ENCODE measurements at places on chromosomes 3 and 15.
A peak's percentile ranks its signal among the peaks of the same experiment; 100 is the strongest.

DNA sequence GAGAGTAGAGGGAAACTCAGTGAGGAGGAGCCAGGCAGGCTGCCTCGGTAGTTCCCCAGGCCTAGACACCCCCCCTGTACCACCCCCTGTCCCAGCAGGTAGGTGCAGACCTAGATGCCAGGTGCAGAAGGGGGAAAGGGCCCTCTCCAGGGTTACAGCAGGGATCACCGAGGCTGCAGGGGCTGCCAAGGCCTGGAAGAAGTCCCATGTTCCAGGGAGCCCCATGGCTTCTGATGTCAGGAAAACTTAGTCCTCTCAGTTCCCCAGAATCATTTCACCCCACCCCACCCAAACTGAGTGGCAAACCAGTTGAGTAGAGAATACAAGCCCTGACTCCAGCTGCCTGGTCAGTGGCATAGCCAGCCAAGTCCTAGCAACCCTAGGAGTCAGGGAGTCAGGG is 7.4 kb upstream of the SEMA3B start:
- DNase-seq = no peak

GRCh38 chr3:24713516-24713915 is 218.9 kb upstream of the THRB start:
- no peak for DNase-seq

DNA sequence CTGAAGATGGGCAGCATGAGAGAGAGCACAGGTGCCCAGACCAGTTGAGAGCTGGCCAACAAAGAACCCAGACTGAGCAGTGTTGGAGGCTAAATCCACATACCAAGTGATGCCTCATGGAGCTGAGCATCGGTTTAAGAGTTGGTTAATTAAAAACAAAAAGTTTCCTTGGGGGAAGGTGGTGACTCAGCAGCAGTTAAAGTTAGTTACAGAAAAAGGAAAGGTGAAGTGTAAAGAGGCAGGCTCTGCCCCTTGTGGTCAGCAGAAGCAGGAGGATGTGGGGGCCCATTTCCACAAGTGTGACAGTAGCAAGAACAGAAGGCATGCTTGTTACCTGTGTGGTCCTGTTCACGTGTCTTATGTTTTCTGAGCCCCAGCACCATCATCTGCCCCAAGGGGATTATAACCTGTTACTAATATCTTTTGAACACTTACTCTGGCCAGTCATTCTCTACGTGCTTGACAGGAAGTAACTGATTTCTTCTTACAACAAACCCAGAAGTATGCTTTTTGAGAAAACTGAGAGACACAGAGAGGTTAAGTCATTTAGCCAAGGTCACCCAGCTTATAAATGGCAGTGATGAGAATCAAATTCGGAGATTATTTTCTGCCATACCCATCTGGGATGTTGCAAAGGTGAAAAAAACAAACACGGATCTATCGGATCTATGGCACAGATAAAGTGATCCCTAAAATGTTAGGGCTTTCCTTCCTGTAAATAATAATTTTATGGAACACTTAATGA is 91.0 kb downstream of the EPHB1 start:
- no peak for DNase-seq

- DNase-seq = no peak
Measured at GRCh38 chr3:38205472-38205805, 40.1 kb downstream of the OXSR1 start.

DNA sequence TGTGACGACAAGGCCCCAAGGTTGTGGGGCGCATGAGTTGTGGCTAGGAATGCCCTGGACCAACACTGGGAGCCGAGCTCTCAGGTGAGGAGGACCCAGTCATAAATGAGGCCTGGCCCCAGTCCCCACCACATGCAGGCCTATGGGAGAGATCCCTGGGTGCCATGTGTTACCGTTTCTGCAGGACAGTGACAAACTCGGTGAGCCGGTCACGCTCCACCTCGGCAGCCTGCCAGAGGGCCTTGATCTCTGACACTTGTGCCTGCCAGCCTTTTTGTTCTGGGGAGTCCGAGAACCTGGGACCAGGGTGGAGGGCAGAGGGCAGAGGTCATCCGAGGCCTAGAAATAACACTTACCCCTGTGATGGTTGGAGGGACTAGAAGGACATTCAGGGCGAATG is 27.7 kb upstream of the HHATL start:
- no peak for DNase-seq

GRCh38 chr15:55652909-55653495 is 64.9 kb upstream of the PYGO1 start:
- DNase-seq = no peak

DNA sequence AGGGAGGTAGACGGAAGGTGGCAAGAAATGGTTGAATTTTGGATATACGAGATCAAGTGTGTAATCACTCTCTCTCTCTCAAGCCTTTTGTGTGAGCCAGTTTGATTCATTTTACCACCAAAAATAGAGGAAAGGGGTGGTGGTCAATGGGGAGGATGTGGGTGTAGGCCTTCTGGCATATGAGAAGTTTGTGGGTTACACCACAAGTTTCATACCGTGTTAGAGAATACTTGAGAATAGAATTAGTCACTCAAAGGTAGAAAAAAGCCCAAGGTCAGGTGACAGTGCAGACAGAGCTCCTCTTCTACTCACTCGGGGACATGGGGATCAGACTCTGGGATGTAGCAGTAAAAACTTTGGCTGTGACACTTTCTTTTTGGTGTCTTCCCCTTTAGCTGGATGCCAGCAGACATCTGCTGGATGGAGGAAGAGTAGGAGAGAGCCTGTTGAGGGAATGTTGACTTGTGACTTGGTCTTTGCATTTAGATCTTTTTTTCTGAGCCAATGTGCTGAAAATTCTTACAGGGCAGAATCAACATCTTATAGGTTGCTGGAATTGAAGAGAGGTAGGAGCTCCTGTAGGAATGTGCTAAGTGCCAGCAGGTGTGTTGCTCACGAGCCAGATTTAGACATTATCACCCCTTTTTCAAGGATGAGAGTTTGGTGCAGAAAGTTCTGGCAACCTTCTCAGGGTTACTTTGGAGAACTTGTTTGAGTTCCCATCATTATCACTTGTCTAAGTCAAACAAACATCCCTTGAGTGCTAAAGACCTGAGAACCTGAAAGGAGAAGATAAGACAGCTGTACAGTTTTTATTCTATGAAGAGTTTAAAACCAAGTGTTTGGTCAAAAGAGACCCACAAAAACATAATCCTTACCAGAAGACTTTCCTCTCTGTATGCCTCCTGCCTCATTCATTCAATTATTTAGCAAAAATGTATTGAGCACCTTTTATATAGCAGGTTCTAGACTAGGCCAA is 43.9 kb upstream of the RYK start:
- DNase-seq = no peak

DNA sequence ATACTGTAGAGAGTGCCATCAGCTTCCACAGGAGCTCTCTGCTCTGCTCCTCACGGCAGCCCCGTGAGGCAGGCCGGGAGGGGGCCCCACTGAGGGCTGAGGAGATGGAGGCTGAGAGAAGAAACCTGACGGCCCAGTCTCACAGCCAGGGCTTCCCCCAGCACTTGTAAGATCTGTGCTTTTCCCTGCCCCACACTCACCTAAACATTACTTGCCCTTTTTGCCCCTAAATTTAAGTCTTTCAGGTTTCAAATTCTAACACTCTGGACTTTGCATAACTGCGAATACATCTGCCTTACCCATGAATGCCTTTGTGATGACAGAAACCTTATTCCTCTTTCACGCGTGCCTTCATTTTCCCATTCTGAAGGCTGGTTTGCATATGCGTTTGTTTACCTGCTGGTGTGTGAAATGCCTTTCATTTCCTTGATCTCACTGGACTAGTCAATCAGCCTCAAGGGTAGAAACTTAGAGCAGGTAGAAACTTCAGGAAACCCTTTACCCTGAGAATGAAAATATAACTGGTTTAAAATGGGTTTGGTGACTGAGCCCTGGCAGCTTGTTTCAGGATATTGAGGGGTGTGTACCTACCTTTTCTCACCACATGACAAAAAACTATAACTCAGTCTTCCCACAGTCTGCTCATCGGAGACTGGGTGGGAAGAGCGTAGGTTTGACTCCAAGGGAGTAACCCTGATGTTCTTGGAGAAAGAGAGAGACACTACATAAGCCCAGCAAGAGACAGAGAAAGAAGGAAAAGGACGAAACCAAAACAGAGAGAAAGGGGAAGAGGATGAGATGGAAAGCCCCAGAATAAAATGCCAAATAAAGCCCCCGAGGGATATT is 20.1 kb downstream of the SLC12A8 start:
- no peak for DNase-seq

- no peak for DNase-seq
Measured at GRCh38 chr3:87167628-87168456, 59.3 kb upstream of the CHMP2B start.

DNA sequence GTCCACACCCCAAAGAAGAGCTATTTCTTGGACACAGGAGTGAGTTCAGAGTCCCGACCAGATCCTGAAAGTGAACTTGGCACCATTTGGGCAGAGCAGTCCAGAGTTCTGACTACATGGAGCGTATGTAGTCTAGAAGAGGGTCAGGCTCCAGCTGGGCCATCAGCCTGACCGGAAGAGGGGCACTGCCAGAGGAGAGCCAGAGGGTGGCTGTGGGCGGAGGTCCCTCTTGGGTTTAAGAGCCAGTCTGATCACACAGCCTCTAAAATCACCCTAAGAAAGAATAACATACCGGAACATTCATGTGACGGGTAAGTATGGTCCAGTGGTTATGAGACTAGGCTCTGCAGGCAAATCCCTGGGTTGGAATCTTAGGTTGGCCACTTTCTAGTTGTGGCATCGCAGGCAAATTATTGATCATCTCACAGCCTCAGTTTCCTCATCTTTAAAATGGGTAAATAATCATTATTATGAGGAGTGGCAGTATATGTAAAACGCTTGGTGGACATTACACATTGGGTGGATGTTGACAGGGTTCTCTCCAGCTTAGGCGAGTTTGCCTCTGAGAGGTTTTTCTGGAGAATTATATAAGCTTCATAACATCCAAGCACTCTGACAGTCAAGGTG is 2.1 kb upstream of the RAP2B start:
- no peak for DNase-seq

- DNase-seq = no peak
Measured at GRCh38 chr15:72222393-72222792, 8.6 kb downstream of the PKM start.

DNA sequence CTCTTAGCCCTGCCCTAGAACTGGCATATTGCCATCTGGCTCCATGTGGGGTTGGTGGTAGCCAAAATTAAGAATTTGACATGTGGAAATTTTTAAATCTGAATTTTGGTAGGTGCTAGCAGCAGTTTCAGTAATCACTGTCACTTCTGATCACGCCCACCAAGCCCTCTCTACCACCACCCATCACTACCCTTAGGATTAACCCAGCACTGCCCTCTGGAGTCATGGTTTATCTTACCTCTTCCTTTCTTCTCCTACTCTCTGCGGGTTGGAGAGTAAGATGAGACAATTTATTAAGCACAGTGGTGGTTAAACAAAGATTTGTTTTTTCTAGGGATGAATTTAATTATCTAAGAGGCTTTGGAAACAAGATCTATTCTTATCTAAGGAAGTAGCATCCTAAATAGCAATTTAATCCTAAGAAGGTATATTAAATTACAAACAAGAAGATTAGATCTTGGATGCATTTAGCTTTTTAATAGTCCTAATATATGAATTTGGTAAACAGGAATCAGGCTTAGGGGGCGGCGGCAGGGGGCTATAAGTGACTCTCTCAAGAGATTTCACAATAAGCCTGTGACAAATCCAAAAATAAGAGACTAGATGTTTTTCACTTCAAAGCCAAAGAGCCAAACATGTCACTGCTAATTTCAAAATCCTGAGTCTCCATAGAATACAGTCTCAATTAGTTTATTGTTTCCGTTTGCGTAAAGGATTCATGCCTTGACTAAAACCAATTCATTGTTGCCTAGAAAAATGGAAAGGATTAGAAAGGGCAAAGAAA is 498.4 kb upstream of the UBE2E2 start:
- DNase-seq = no peak

DNA sequence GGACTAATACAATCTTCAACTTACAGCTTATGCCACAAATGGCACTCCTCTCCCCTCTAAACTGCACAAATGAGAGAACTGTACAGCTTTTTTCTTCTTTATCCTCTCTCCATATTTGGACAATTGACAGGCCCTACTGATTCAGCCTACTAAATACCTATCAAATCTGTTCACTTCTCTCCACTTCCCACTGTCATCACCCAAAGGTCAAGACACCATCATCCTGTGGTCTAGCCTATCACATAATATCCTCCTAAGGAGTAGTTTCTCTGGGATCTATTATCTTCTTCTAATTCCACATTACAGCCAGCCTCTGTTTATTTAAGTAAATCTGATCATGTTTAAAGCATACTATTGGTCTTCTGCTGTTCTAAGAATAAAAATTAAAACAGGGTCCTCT is 33.0 kb upstream of the SLC12A8 start:
- no peak for DNase-seq

DNA sequence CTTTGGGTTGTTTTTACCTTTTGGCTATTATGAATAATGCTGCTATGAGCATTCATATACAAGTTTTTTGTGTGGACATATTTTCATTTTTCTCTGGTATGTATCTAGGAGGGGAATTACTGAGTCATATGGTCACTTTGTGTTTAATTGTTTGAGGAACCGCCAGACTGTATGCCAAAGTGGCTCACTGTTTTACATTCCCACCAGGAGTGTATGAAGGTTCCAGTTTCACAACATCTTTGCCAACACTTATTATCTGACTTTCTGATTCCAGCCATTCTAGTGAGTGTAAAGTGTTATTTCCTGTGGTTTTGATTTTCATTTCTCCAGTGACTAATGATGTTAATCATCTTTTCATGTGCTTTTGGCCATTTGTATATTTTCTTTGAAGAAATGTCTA is 51.8 kb downstream of the CMTM7 start:
- DNase-seq = no peak

GRCh38 chr15:95994418-95994817 is 336.1 kb upstream of the NR2F2 start:
- DNase-seq = no peak

DNA sequence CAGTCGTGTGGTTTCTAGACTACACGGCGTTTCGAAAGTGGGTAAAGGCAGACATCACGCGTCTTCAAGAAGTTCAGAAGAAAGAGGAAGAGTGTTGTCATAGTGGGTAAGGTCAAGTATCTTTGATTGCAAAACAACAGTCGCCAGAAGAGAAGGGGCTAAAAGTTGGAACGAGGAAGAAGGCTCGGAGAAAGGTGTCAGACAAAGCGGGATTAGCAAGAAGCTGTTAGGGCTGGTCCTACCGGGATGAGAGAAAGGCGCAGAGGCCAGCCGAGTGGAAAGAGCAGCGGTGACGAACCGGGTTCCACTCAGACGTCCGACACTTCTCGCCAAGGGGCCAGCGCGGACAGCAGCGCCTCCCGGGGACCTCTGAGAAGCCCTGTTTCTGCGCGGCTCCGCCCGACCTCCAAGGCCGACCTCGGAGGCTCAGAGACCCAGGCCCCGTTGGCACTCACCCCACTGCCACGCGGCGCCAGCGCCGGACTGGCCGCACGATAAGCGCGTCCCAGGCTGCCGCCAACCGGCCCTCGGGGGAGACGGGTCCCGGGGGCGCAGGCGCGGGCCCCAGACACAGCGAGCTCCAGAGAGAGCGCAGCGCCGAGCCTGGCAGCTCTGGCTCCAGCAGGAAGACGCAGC is 436 bp downstream of the ADPGK start:
- peak; percentile 13 for DNase-seq

GRCh38 chr3:24155276-24155675 is 210.2 kb downstream of the NR1D2 start:
- no peak for DNase-seq

- DNase-seq = no peak
Measured at GRCh38 chr15:72916897-72917296, 133.3 kb upstream of the ADPGK start.

GRCh38 chr3:23685541-23686258 is 120.1 kb upstream of the UBE2E1 start:
- no peak for DNase-seq

GRCh38 chr15:76451540-76451939 is 115.0 kb downstream of the ISL2 start:
- no peak for DNase-seq

GRCh38 chr3:170942011-170942410 is 33.6 kb upstream of the EIF5A2 start:
- DNase-seq = no peak
